ENCODE measurements at places on chromosomes 16 and 17.

DNA sequence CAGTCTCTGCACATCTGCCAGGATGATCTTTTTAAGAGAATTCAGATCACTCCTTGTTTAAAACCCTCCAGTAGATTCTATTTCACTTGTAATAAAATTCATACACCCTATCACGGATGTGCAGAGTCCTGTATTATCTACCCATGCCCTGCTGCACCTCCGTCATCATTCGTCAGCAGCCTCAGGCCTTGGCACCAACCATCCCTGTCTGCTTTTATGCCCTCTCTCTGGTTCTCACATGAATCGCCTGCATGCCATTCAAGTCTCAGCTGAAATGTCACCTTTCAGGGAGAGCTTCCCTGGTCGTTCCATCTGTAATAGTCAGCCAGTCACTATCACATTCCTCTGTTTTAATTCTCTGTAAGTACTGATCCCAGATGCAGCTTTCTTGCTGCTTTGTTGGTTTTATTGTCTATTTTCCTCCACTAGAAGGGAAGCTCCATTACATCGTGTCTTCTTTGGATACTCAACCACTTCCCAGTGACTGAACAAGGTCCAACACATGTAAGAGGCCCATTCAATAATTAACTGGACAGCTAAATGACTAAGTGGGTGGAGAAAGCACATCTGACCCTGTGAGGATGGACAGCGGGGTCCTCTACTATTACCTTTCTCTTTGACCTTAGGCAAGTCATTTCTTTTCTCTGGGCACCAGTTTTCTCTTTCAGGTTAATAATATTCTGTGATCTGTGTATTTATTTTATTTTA is 81.2 kb upstream of the GOT2 start:
- H3K27ac ChIP-seq = no peak overlapping the region
- H3K4me1 ChIP-seq = no peaks in the 10 kb centered on the region
- no peak overlapping the region for H3K4me3 ChIP-seq
- DNase-seq = peak; percentile 36
- H3K27me3 ChIP-seq = no peaks in the 10 kb centered on the region
- H3K36me3 ChIP-seq = no peaks in the 10 kb centered on the region

DNA sequence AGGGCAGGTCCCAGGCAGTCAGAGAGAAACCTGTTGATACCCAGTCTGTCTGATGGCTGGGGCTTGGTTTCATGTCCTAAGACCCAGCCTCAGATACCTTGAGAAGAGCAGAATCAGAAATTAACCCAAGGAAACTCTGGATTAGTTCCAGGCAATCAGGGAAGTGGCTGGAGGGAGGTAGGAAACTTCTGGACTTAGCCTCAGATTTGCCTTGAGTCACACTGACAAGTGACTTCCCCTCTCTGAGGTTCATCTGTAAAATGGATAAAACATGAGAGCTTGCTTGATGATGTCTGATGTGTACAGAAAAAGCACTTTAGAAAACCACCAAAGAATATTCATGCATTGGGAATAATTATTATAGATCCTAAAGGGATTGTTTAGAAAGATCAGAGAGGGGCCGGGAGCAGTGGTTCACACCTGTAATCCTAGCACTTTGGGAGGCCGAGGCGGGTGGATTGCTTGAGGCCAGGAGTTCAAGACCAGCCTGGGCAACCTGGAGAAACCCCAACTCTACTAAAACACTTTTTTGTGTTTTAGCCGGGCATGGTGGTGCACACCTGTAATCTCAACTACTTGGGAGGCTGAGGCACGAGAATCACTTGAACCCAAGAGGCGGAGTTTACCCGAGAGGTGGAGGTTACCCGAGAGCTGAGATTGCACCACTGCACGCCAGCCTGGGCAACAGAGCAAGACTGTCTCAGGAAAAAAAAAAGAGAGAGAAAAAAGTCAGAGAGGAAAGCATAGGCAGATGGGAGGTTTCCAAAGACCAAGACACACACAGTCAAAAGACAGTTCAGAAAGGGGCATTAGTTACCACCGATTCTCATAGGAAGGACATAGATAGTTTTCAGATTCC is 3.8 kb downstream of the CIITA start:
- DNase-seq = no peak
- no peak overlapping the region for H3K4me3 ChIP-seq
- H3K27me3 ChIP-seq = peaks cover 42% of the 10 kb centered on the region
- no peaks in the 10 kb centered on the region for H3K36me3 ChIP-seq

DNA sequence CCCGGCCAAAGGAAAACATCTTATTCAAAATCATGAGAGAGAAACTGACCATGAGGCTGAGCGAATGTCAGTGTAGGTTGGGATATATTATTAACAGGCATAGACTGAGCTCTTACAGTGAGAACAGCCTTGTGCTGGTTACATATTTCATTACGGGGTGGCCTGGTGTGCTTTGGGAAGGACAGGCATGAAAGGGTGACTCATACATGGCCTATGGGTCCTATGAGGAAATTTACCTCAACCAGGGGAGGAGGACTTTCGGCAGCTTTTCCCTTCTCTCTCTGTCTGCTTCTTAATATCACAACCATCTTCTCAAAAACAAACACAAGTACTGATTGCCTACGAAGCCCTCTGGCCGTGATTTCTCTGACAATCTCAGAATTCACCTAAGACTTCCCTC is 579.1 kb downstream of the CDH13 start:
- H3K4me3 ChIP-seq = no peak overlapping the region
- no peak for DNase-seq
- H3K4me1 ChIP-seq = no peaks in the 10 kb centered on the region
- no peaks in the 10 kb centered on the region for H3K27me3 ChIP-seq
- no peaks in the 10 kb centered on the region for H3K36me3 ChIP-seq

GRCh38 chr16:2884041-2884451 is 1.0 kb downstream of the FLYWCH2 start:
- no peak for DNase-seq
- peaks cover 7% of the 10 kb centered on the region for H3K36me3 ChIP-seq
- peak overlapping the region; percentile 78 for H3K4me3 ChIP-seq
- peaks cover 14% of the 10 kb centered on the region for H3K4me1 ChIP-seq

DNA sequence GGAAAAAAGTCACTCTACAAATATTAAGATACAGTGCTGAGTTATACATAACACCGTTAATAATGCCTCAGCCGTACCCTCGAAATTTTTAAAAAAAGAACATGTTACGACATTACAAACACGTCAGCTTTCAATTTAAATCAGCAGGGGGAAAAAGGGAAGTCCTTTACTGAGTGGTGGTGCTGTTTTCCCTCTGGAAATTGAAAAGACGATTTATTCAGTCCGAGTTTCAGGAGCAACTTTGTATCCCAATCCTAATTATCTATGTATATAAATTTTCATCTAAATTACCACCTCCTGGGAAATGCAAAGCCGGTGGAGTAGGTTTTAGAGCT is 1.3 kb downstream of the NETO2 start:
- no peaks in the 10 kb centered on the region for H3K27me3 ChIP-seq
- H3K4me3 ChIP-seq = peak overlapping the region; percentile 48
- peak; percentile 13 for DNase-seq
- peaks cover 5% of the 10 kb centered on the region for H3K4me1 ChIP-seq
- no peaks in the 10 kb centered on the region for H3K36me3 ChIP-seq

DNA sequence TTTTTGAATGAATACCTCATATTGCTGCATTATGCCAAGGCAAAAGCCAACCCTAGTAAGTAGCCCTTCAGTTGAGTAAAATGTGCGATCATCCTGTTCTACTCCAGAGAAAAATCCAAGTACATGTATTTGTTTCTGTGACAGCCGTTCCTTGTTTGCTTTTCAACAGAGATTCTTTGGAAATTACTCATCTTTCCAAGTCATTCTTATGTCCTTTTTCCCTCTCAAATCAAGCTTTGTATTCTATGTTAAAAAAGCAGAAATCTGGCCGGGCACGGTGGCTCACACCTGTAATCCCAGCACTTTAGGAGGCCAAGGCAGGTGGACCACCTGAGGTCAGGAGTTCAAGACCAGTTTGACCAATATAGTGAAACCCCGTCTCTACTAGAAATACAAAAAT is 112.9 kb upstream of the HAS3 start:
- no peaks in the 10 kb centered on the region for H3K4me1 ChIP-seq
- H3K4me3 ChIP-seq = no peak overlapping the region
- no peaks in the 10 kb centered on the region for H3K36me3 ChIP-seq
- no peak for DNase-seq

- H3K36me3 ChIP-seq = no peaks in the 10 kb centered on the region
- DNase-seq = no peak
- H3K27me3 ChIP-seq = peaks cover 11% of the 10 kb centered on the region
- no peak overlapping the region for H3K27ac ChIP-seq
- H3K4me3 ChIP-seq = no peak overlapping the region
- H3K4me1 ChIP-seq = no peaks in the 10 kb centered on the region
Measured at GRCh38 chr17:73172252-73172651, 7.4 kb downstream of the SSTR2 start.

GRCh38 chr16:3792472-3793012 is 75.2 kb upstream of the TRAP1 start:
- peaks cover 39% of the 10 kb centered on the region for H3K36me3 ChIP-seq
- H3K27ac ChIP-seq = peak overlapping the region; percentile 18
- peaks cover 10% of the 10 kb centered on the region for H3K4me1 ChIP-seq
- H3K27me3 ChIP-seq = no peaks in the 10 kb centered on the region
- DNase-seq = no peak
- H3K4me3 ChIP-seq = no peak overlapping the region

DNA sequence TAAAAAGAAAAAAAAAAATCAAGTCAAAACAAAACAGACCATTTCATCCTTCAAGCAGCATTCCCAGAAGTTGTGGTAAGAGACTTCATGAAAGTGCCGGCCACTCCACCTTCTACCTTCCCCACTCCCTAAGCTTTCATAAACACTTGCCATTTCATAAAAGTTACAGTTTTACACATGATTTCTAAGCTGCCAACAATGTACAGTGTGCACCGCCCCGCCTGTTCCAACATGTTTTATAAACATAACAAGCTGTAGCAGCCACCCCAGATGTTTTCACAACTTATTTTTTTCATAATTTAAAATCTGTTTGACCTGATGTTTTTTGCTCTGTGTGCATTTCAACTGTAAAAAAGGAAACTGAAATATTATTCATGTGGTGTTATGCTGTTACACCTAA is 608.1 kb downstream of the TOX3 start:
- H3K4me1 ChIP-seq = peaks cover 5% of the 10 kb centered on the region
- no peak for DNase-seq
- no peaks in the 10 kb centered on the region for H3K36me3 ChIP-seq
- no peak overlapping the region for H3K27ac ChIP-seq
- no peak overlapping the region for H3K4me3 ChIP-seq

- H3K4me3 ChIP-seq = no peak overlapping the region
- no peak for DNase-seq
- no peaks in the 10 kb centered on the region for H3K27me3 ChIP-seq
- peaks cover 21% of the 10 kb centered on the region for H3K4me1 ChIP-seq
Measured at GRCh38 chr16:46762583-46762982, 14.4 kb upstream of the MYLK3 start.

DNA sequence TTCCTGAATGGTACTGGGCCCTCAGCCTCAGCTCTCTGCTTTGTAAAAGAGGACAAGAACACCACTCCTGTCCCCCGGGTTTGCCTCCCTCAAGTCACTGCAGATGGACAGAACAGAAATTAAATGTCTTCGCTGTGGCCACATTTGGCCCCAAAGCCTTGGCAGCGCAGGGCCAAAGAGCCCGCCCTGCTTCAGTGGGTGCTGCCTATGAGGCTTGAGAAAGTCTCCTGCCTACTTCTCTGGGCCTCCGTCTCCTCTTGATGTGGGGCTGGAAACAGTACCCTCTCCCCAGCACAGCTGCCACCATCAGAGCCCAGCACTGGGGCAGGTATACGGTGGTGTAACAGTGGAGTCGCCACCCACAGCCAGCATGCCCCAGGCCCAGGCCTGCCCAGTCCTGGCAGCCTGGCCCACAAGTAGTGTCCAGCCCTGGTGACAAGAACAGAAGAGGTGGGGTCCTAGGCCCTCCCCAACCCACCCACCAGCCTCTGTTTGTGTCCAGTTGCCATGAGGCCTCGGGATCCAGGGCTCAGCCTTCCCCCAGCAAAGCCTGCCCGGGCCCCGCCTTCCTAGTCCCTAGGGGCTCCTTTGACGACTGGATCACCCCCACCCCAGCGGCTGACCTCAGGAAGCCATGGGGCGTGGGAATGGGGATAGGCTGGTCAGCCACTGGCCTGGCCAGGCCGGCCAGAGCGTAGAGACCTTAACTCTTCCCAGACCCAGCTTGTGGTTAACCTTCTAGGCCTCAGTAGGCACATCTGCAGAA is 3.9 kb upstream of the TPPP3 start:
- peaks cover 10% of the 10 kb centered on the region for H3K27me3 ChIP-seq
- DNase-seq = peak; percentile 16
- peaks cover 22% of the 10 kb centered on the region for H3K36me3 ChIP-seq
- no peak overlapping the region for H3K4me3 ChIP-seq
- H3K27ac ChIP-seq = peak overlapping the region; percentile 58

- no peak overlapping the region for H3K4me3 ChIP-seq
- DNase-seq = no peak
- H3K27me3 ChIP-seq = no peaks in the 10 kb centered on the region
- no peaks in the 10 kb centered on the region for H3K36me3 ChIP-seq
- no peak overlapping the region for H3K27ac ChIP-seq
Measured at GRCh38 chr17:45751466-45751865, 32.7 kb upstream of the CRHR1 start.

DNA sequence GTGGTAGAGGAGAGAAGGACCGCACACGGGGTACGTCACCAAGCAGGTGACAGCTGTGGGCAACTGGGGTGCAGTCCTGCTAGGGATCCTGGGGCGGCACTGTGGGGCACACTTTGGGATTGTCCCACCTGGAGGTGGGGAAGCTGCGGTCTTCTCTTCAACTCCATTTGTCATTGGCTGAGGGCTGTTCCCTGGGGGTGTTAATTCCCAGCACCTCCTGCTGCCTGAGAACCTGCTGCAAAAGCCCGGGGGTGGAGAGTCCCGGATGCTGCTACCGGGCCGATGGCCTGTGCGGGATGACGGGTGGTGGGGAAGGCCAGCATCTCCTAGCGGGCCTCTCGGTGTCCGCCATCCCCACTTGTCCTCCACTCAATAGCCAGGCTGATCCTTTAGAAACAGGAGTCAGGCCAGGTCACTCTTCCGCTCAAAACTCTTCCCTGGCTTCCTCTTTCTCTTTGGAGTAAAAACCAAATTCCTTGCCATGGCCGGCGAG is 100.2 kb downstream of the CYLD start:
- no peak overlapping the region for H3K27ac ChIP-seq
- no peak overlapping the region for H3K4me3 ChIP-seq
- H3K36me3 ChIP-seq = no peaks in the 10 kb centered on the region
- peaks cover 14% of the 10 kb centered on the region for H3K4me1 ChIP-seq
- H3K27me3 ChIP-seq = peaks cover 20% of the 10 kb centered on the region
- no peak for DNase-seq

- H3K4me1 ChIP-seq = peaks cover 13% of the 10 kb centered on the region
- H3K4me3 ChIP-seq = no peak overlapping the region
- DNase-seq = no peak
- H3K36me3 ChIP-seq = peaks cover 42% of the 10 kb centered on the region
Measured at GRCh38 chr16:84652566-84652965, 4.3 kb downstream of the KLHL36 start.

DNA sequence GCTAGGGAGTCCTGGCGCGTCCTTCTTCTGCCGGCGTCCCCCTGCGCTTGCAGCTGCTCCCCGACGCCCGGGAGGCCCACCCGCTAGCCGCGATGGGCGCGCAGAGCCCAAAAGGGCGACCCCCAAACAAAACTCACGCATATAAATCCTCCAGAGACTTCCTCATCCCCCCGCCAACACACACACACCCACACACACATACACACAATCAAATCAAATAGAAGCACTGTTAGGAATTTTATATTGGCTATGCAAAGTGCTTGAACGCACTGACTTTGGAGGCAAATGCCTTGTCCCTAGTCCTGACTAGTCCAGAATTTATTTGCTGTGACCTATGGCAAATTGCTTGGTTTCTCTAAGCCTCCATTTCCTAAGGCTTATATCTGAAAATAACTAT is 23.8 kb upstream of the CRYM start:
- no peaks in the 10 kb centered on the region for H3K36me3 ChIP-seq
- peaks cover 10% of the 10 kb centered on the region for H3K4me1 ChIP-seq
- H3K4me3 ChIP-seq = peak overlapping the region; percentile 55
- no peak overlapping the region for H3K27ac ChIP-seq
- DNase-seq = no peak
